ENCODE measurements at places on chromosomes 6 and 20.

DNA sequence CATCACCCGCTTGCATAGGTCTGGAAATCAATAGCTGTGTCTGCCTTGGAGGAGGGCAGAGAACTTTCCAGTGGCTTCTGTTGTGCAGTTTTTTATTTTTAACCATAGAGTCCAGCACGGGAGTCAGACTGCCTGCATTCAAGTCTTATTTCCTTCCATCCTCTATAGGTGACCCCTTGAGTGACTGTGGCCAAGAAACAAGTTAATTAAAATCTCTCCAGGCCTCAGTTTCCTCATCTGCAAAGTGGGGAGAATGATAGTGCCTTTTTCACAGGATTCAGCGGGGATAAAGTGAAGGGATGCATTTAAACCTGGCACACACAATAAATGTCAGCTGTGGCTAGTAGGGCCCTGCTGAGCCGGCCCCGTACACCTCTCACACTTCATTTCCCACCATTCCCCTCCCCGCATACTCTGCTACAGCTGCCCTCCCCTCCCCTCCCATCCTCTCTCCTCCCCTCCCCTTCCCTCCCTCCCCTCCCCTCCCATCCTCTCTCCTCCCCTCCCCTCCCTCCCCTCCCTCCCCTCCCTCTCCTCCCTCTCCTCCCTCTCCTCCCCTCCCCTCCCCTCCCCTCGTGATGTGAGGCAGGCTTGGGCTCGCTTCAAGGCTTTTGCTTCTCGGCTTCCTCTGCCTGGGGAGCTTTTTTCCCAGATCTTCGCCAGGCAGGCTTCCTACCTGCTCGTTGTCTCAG is 150.5 kb downstream of the TFAP2C start:
- no peak for DNase-seq

DNA sequence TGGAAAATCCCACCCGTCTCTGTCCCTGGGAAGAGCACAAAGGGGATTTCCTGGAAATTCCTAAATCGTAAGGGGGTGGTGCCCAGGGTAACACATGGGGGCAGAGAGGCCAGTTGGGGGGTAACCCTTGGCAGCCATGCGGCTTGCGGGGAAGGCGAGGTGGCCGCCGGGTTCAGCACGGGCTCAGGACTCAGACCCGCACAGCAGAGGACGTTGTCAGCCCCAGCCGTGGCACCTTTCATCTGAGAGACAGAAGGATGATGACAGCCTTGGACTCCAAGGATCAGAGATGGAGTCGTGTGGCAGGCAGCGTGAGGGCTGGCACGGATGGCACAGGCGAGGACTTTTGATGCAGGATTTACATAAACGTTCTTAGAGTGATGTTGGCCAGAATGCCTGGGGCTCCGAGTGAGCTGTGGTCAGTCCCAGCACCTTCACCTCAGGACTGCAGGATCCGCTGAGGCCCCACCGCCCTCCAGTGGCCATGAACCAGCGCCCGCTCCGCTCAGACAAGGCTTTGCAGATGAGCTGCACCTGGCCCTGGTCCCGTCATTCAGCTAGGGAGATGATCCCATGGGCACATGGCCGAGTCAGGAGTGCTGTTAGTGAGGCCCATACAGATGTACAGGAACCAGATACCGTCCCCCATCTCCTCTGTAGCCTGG is 190.3 kb downstream of the TAF4 start:
- DNase-seq: no peak

DNA sequence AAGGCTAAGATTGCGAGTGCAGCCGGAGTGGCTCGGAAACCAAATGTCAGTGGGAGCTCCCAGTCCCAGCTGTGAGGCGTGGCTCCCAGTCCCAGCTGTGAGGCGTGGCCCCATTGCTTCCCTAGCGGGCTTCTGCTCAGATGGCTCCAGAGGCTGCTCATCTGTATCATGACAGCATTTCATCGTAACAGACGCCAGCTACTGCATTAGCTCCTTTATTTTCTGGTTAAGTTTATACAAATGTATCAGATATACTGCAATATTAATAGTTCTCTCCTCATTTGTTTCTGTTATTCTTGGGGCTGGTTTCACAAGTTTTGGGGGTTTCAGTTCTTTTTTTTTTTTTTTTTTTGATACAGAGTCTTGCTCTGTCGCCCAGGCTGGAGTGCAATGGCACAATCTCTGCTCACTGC is 34.7 kb upstream of the TBXT start:
- no peak for DNase-seq

DNA sequence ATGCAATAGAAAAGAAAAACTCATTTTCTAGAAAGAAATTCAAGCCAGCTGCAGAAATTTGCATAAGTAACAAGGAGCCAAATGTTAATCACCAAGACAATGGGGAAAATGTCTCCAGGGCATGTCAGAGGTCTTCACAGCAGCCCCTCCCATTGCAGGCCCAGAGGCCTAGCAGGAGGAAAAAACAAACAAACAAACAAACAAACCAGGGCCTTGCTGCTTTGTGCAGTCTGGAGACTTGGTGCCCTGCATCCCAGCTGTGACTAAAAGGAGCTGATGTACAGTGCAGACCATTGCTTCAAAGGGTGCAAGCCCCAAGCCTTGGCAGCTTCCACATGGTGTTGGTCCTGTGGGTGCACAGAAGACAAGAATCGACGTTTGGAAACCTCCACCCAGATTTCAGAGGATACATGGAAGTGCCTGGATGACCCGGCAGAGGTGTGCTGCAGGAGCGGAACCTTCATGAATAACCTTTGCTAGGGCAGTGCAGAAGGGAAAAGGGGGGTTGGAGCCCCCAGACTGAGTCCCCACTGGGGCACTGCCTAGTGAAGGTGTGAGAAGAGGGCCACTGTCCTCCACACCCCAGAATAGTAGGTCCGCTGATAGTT is 110.9 kb upstream of the AKAP12 start:
- no peak for DNase-seq

DNA sequence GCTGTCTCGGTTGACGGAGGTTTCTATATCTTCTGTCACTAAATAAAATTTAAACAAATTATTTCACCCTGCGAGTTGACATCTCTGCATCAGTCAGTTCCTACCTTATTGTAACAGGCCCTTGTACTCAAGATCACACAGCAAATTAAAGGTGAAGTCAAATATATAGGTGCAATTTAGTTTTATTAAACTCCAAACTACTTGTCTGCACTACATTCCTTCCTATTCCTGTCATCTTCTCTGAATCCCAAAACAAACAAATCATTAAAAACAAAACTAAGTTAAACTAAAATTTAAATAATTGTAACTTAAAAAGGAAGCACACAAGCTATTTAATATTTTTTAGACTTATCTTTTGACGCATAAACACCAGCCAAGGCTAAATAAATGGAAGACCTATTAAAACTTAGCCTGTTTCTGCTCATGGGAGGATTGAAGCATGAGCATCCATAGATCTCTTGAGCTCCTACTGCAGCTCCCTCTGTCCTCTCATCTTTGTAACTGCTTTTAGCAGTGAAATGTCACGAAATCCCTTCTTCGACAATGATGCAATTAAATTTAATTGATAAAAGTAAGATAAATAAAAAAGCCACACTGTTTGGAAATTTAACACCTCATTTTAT is 1152.3 kb upstream of the GJE1 start:
- DNase-seq: no peak

GRCh38 chr6:99189823-99190721 is 159.4 kb downstream of the FAXC start:
- DNase-seq: no peak

DNA sequence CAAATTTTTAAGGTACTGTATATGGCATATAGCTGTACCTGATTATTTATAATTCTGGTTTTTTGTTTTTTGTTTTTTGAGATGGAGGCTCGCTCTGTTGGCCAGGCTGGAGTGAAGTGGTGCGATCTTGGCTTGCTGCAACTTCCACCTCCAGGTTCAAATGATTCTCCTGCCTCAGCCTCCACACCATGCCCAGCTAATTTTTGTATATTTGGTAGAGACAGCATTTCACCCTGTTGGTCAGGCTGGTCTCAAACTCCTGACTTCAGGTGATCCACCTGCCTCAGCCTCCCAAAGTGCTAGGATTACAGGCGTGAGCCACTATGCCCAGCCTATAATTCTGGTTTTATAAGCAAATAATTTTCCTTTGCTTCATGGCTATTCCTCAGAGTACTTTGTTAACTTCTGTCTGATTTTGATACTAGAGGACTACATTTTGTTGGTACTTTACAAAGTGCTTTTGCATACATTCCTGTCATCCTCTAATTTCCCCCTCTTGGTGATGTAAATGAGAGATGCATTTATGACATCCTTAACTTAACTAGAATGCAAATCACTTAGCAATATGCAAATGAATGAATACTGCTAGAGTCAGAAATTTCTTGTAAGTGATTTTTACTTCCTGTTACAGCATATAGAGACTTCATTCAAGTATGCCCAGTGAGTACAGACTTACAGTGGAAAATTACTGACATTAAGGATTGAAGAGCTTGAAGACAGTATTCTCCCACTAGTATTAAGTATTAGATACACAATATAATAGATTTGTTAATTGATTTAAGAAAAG is 35.7 kb upstream of the ARID1B start:
- DNase-seq: no peak

GRCh38 chr6:15509335-15509933 is 153.4 kb downstream of the DTNBP1 start:
- no peak for DNase-seq

DNA sequence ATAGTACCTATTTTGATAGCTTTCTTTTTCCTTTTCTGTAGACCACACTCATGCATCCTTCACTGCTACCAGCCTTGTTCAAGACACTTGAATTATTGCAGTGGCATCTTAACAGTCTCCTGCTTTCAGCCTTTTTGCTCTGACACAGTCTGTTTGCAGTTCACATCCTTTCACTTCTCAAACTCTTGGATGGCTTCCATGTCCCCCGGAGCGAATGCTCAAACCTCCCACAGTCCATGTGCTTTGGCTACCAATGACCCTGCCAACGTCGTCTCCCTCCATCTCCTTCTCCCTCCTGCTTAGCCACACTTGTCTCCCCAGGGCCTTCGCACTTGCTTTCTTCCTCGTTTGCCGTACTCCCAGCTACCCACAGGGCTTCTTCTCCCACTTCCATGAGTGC is 270.0 kb upstream of the ZFP64 start:
- DNase-seq: no peak

DNA sequence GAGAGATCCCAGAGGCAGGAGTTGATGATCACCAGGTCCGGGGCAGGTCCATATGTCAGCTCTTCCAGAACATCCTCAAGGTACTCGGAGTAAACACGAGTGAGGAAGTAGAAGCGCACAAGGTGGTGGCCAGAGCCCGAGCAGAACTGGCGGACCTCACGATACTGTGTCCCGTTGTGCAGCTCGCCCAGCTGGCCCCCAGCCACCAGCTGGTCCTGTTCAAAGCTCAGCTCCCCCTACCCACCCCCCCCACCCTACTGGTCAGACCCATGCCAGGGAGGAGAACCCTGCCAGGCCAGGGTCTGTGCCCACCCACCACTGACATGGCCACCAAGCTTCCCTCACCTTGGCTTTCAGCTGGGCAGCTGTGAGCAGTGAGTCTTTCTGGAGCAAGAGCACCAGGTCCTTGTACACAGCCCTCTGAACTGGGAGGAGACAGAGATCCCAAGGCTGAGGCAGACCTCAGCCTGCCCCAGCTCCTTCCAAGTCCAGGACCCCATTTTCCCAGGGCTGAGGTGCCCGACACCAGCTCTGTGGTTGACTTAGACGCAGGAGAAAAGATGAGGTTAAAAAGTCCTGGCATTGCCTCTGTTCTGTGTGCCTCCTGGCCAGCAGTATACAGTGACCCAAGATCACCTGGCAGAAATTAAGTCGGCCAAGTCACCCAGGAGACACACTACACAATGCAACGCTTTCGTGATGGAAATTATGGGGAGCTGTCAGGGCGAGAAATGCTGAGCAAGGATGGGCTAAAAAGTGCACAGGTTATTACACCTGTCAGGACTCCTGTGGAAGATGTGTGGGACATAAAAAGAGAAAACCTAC is 1.4 kb downstream of the PCED1A start:
- DNase-seq: no peak

DNA sequence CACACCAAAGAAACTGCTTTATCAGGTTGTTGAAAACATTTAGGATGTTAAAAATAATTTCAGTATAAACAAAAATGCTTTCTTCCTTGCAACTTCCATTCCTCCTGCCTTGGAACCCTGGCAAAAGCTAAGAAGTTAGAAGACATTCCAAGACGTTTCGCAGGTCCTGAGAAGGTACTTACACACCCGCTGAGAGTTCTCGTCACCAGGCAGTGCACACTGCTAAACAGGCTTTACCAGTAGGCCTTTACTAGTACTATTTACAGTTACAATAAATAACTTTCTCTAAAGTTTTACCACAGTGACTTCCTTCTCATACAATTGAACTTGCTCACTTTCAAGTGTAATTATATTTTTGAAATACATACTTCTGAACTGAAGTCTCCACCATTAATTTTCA is 81.4 kb upstream of the RPS6KA2 start:
- no peak for DNase-seq

- peak; percentile 50 for DNase-seq
These were observed 171.4 kb downstream of the DTNBP1 start for GRCh38 chr6:15491255-15491985.

- DNase-seq: no peak
These were observed 263.9 kb downstream of the FRK start for GRCh38 chr6:115796829-115797228.

GRCh38 chr6:82988930-82989351 is 76.7 kb downstream of the UBE3D start:
- no peak for DNase-seq

- DNase-seq: no peak
These were observed 6.1 kb downstream of the GPR31 start for GRCh38 chr6:167151648-167152047.

Data from central memory CD4-positive, alpha-beta T cell (primary cell).